Stimulated activated CD4-positive, alpha-beta T cell treated with anti-CD3 and anti-CD28 coated beads, Interleukin-15, amount 100 ng/mL, for 1 hour (primary cell): ENCODE measurements at places on chromosomes 5 and 9.

DNA sequence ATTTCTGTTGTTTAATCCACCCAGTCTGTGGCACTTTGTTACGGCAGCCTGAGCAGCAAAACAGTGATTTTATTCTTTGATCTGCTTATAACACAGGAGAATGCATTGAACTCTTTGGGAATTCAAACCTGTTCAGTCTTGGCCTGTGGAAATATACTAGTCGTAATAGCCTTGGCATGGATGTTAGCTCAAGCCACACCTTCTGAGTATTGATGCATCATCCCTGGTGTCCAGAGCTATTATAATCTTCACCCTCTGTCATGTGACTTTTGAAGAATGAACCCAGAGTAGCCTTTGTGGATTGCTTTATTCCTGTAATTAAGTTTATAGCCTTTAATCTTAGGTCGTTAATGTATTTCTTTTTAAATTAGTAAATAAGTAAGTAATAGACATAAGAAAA is 50.8 kb upstream of the TEX48 start:
- DNase-seq, result no peak

GRCh38 chr5:169408731-169409130 is 107.8 kb upstream of the SLIT3 start:
- DNase-seq, result no peak

- no peak for DNase-seq
Measured at GRCh38 chr5:7837403-7837802, 13.5 kb downstream of the CFAP90 start.

- DNase-seq, result no peak
Measured at GRCh38 chr9:83920469-83920926, 734 bp downstream of the KIF27 start.

- DNase-seq, result no peak
Measured at GRCh38 chr5:111857623-111858022, 100.6 kb upstream of the NREP start.

- DNase-seq, result no peak
Measured at GRCh38 chr9:4620057-4620765, 41.9 kb upstream of the PLPP6 start.

GRCh38 chr5:36958612-36959011 is 82.0 kb downstream of the NIPBL start:
- no peak for DNase-seq

DNA sequence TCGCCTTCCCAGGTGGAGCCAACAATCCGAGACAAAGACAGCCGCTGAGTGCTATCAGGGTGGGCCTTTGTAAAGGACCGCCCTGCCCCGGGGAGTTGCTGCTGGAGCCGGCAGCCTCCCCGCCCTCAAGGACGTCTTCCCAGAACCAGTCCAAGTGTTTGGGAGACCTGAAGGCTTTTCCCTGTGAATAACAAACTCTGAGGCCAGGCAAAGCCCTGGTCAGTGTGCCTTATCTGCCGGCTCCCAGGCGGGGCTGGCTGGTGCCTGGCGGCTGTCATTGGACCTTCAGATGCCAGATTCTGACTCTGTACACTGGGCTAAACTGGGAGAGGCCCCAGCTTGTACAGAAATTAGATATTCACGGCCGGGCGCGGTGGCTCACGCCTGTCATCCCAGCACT is 2.1 kb downstream of the SLC9A3 start:
- no peak for DNase-seq

DNA sequence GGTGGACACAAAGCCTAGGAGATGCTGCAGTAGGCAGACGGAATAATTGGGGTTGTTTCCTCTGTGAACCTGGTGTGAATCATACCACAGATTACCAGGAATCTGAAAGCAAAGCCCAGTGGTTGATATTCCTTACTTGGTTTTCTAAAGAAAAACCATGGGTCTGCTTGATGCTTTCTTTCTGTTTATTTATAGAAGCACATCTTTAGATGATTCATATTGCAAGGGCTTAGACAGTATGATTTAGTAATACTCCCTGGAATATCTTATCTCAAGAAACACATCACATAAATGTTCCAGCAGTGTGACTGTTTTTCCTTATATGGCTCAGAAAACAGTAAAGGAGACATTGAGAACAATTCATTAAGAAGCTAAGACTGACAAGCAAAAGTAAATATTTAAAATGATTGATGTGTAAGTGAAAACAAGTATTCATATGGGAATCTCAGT is 623.3 kb downstream of the RAB3C start:
- no peak for DNase-seq
